ENCODE measurements at places on chromosomes 11 and 22. TPM values are rescaled to one million over a fixed set of nuclear protein-coding genes. Genes with fewer than 3 reads are reported as not detected.

CYP2D6 gene
- 0.19 TPM for total RNA-seq

KIF18A gene
- total RNA-seq, result 15.4 TPM

SCGB1A1 gene
- not detected for total RNA-seq

TBX10 gene
- not detected for total RNA-seq

KRTAP5-9 gene
- total RNA-seq, result not detected

RBFOX2 gene
- total RNA-seq, result 128 TPM

C22orf15 gene
- not detected for total RNA-seq

CASP1 gene
- 10.0 TPM for total RNA-seq

HOATZ gene
- not detected for total RNA-seq

BRSK2 gene
- total RNA-seq, result 0.18 TPM

DLG2 gene
- 0.54 TPM for total RNA-seq

FAM227A gene
- total RNA-seq, result 2.1 TPM

RASL10A gene
- total RNA-seq, result 0.09 TPM

RRP8 gene
- total RNA-seq, result 10.7 TPM

RIMBP3C gene
- 0.09 TPM for total RNA-seq

ANKK1 gene
- not detected for total RNA-seq

DBX1 gene
- total RNA-seq, result not detected

NPAT gene
- total RNA-seq, result 11.1 TPM

OR8U1 gene
- not detected for total RNA-seq

OTOG gene
- not detected for total RNA-seq

KCNJ1 gene
- total RNA-seq, result not detected

SAA1 gene
- total RNA-seq, result not detected

FGF3 gene
- total RNA-seq, result not detected

CLMP gene
- total RNA-seq, result 11.6 TPM

SPON1 gene
- total RNA-seq, result not detected

OR5M11 gene
- not detected for total RNA-seq

Data from endothelial cell of coronary artery (primary cell).